Fibroblast of lung (primary cell): ENCODE measurements at places on chromosomes 5 and 9. TPM values are rescaled to one million over a fixed set of nuclear protein-coding genes. Genes with fewer than 3 reads are reported as not detected.

DNA sequence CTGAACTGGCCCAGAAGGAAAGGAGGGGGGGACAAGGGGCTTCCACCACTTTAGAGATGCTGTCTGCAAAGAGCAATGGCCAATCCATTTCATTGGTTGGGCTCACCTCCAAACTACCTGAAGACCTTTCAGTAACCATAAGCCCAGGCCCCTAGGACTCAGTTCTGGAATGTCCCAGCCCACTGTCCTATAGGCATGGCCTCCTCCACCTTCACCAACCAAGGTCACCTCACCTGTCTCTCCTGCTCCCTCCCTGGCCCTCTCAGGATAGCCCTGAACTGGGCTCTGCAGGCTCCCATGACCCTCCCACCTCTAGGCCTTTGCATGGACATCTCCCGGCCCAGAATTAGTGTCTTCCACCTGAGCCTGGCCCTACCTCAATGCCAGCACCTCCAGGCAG is 22.4 kb downstream of the S1PR3 start:
- H3K4me3 ChIP-seq = no peak overlapping the region
- H3K27ac ChIP-seq = no peak overlapping the region
- H3K4me1 ChIP-seq = no peaks in the 10 kb centered on the region
- no peaks in the 10 kb centered on the region for H3K36me3 ChIP-seq
- DNase-seq = no peak

DNA sequence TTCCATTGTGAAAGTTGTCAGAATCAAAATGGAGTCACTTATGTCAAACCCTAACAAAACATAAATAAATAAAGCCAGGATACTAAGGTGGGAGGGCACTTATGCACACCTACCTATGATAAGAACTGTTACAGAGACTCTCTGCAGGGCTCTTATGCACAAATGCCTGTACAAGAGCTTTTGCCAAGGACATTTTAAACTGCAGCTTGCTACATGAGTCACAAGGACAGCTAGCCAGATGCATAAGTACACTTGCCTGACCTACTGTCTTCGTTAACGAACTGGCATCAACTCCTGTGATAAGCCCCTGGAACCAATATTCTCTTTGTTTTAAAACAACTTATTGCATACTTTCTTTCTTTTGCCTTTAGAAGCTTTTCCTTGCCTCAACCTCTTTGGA is 152.9 kb upstream of the SPEF2 start:
- no peak for DNase-seq
- no peak overlapping the region for H3K4me3 ChIP-seq
- H3K27me3 ChIP-seq = no peaks in the 10 kb centered on the region

DNA sequence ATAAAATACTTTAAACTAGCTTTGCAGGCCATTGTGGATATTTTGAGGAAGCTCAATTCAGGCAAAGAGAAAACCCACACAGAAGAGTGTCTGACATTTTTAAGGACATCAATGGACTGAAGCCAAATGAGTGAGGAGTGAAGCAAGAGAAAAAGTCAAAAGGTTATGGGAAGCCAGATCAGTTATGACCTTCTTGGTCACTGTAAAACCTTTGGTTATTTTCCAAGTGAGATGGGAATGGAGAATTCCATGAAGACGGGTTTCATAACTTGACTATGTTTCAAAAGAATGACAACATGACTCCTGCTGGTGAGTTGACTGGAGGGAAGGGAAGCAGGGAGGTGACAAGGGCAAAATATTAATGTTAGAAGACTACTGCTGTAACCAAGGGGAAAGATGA is 585.2 kb downstream of the EFNA5 start:
- H3K4me1 ChIP-seq = no peaks in the 10 kb centered on the region
- DNase-seq = no peak
- no peaks in the 10 kb centered on the region for H3K36me3 ChIP-seq
- no peak overlapping the region for H3K27ac ChIP-seq

GRCh38 chr9:93984860-93985259 is 29.7 kb upstream of the BARX1 start:
- H3K36me3 ChIP-seq = no peaks in the 10 kb centered on the region
- no peaks in the 10 kb centered on the region for H3K27me3 ChIP-seq
- no peaks in the 10 kb centered on the region for H3K4me1 ChIP-seq
- no peak for DNase-seq

DNA sequence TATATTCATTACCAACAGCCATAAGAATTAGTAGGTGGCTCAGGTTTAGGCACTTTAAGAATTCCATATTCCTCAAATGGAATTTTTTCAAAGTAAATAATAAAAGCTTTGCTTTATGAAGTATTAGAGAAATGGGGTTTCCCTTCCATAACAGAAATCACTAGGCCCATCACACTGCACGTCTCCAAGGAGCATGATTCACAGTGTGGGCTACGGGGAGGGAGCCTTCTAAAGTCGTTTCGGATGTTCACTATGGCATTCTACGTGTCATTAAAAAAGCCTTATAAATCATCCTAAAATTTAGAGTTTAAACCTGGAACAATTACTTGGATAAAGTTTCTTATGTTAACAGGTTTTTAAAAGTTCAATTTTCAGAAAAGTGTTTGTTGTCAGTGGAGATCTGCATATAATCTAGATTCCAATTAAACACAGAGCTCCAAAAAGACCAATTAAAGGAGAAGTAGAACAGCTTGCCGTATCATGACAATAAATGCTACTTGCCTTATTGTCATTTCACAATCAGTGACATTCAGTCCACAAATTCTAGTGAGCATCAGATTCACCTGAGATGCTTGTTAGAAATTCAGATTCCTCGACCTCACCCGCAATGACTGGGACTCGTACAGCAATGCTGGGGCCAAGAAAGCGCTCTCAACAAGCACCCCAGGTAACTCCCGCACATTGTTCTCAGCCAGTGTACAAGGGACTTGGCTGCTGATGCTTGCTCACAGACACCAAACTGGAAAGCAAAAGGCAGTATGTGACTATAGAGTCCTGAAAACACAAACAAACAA is 115.7 kb downstream of the NFIB start:
- no peak overlapping the region for H3K27ac ChIP-seq
- H3K4me3 ChIP-seq = no peak overlapping the region
- no peaks in the 10 kb centered on the region for H3K27me3 ChIP-seq
- H3K4me1 ChIP-seq = peaks cover 6% of the 10 kb centered on the region

DNA sequence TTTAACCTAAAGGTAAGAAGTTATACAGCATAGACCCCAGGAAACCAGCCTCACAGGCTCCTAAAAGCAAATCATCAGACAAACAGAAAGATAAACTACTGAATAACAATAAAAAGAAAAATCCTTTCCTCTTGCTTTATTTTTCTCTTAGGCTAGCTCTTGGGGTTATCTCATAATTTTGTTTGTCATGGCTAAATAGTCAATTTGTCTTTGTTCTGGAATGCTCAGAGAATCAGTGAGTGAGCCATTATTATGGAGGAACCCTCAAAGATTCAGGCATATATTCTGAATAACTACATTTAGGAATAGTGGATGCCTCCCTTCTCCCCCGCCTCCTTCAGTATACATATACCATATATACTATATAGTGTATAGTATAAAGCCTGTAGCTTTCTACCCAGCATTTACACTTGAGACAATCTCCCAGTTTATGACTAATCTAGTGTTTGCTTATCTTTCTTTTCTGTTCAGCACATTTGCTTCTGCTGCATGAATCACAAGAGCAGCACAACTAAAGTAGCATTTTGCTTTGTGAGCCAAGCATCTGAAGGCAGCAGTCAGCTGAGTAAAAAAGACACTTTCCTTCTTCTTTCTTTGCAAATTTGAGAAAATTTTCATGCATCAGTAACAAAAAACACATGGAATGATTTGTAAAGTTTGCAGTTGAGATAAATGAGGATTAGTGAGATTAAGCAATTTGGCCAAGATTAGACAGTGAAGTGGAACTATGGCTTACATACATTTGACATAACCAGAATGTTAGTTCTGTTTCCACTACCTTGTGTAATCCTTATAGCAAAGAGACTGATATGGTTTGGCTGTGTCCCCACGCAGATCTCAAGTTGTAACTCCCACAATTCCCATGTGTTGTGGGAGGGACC is 45.3 kb upstream of the PPP3R2 start:
- DNase-seq = no peak
- no peaks in the 10 kb centered on the region for H3K36me3 ChIP-seq
- H3K27ac ChIP-seq = no peak overlapping the region
- no peak overlapping the region for H3K4me3 ChIP-seq
- no peaks in the 10 kb centered on the region for H3K27me3 ChIP-seq

GRCh38 chr9:121727295-121728020 is 76.0 kb downstream of the DAB2IP start:
- no peak for DNase-seq
- H3K4me1 ChIP-seq = peaks cover 10% of the 10 kb centered on the region
- no peak overlapping the region for H3K4me3 ChIP-seq
- H3K27me3 ChIP-seq = no peaks in the 10 kb centered on the region

Gene KIF24
- total RNA-seq = 0.51 and 1.2 TPM in 2 replicates

Gene UGT3A2
- not detected in 2 replicates for total RNA-seq

Gene RNF183
- not detected in 2 replicates for total RNA-seq

Gene COMMD10
- total RNA-seq = 31.6 and 35.8 TPM in 2 replicates

Gene TSSK1B
- under 0.01 and 0.50 TPM in 2 replicates for total RNA-seq

Gene PCDHA3
- 0.26 and 1.2 TPM in 2 replicates for total RNA-seq

Gene DUSP1
- total RNA-seq = 56.5 and 148 TPM in 2 replicates
